ENCODE measurements at places on chromosomes 6 and 20.

- DNase-seq, result no peak
Measured at GRCh38 chr20:21202259-21202658, 76.4 kb downstream of the KIZ start.

DNA sequence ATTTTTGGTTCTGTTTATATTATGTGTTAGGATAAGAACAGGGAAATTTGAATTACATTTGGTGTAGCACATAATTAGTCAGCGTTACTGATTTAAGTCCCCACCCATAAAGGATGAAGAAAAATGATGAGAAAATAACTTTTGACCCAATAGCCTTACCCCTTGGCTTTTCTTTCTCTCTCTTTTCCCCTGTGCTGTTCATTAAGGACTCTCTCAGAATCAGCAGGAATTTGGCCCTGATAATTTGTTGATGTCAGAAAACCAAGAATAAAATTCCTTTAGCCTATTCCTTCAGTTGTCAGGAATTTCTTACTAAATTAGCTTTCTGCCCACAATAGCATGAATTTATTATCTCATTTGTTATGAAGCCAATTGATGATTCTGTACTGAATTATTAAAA lies 18.5 kb downstream of the PLCB1 start:
- DNase-seq, result no peak

GRCh38 chr6:118574051-118574865 lies 26.2 kb downstream of the PLN start:
- no peak for DNase-seq

- DNase-seq, result no peak
Measured at GRCh38 chr6:143967706-143968376, 40.2 kb downstream of the PLAGL1 start.

DNA sequence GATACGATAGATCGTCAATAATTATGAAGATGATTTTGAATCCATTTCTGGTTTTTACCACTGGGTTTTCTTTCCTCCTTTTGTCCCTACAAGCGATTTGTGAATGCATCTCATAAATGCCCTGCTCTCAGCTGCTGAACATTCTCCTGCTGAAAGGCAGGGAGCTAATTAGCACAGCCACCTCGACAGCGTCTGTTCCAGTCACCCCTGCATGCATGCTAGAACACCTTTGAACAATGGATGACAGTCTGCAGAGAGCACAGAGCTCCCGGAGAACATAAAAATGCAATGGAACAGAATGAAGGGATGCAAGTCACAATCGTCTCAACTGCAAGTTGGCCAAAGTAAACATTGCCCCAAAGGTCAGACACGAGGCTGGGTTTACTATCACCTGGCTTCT lies 105.8 kb downstream of the SLC35B3 start:
- DNase-seq, result peak; percentile 60

- no peak for DNase-seq
Measured at GRCh38 chr6:5082487-5083306, 2.4 kb upstream of the PPP1R3G start.

DNA sequence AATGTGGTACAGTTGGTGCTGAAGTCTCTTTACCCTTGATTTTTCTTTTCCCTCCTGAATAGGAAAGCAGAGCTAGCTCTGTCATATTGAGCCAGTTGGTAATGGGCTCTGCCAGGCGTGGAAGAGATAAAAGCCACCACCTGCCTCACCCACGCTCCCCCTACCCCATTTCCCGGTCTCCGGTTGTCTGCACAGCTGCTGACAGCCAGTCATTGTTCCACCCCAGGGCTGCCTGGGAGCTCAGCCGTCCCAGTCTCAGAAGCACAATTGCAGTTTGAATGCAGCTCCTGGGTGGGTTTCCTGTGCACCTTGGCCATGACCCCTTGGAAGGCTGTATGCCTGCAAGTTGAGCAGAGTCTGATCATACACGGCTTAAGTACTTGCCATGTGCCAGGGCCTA lies 675.2 kb upstream of the FLRT3 start:
- peak; percentile 62 for DNase-seq

GRCh38 chr20:17858450-17859001 lies 110.1 kb downstream of the SNX5 start:
- no peak for DNase-seq

- DNase-seq, result no peak
Measured at GRCh38 chr6:83309344-83309743, 116.2 kb downstream of the RWDD2A start.

- no peak for DNase-seq
Measured at GRCh38 chr6:36777801-36778200, 61.4 kb downstream of the CPNE5 start.

- no peak for DNase-seq
Measured at GRCh38 chr6:150800674-150801314, 64.7 kb upstream of the MTHFD1L start.

GRCh38 chr6:6420107-6420506 lies 99.6 kb upstream of the F13A1 start:
- DNase-seq, result no peak

GRCh38 chr6:52995913-52996645 lies 995 bp upstream of the GSTA4 start:
- DNase-seq, result peak; percentile 52

- no peak for DNase-seq
Measured at GRCh38 chr20:51833326-51833725, 31.0 kb upstream of the SALL4 start.

DNA sequence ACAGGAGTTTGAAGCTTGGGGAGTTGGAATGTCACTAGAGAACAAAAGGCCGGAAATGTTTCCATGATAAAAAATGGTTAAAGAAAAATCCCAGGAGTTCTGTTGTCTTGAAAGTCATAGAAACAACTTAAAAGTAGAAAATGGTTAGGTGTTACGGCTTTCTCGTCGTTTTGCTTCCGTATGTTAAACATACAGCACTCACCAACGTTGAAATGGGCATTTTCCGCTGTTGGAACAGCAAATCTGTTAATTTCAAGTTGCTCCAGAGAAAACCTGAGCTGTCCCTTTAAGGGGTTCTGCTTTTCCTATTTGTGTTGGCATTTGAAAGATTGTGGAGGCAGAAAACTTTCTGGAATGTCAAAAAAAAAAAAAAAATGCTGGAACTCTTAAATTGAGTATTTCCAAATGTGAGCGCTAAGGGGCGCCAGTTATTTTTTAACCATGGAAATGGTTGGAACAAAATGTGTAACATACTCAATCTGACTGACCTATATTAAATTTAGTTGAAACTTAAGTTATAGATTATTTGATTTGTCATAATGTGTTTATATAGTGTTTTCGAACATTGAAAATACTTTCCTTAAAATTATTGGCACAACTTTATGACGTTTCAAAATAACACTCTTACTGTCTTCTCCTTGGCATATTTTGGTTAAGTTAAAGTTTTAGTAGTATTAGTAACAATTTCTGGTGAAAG lies 2.2 kb downstream of the QKI start:
- peak; percentile 57 for DNase-seq

DNA sequence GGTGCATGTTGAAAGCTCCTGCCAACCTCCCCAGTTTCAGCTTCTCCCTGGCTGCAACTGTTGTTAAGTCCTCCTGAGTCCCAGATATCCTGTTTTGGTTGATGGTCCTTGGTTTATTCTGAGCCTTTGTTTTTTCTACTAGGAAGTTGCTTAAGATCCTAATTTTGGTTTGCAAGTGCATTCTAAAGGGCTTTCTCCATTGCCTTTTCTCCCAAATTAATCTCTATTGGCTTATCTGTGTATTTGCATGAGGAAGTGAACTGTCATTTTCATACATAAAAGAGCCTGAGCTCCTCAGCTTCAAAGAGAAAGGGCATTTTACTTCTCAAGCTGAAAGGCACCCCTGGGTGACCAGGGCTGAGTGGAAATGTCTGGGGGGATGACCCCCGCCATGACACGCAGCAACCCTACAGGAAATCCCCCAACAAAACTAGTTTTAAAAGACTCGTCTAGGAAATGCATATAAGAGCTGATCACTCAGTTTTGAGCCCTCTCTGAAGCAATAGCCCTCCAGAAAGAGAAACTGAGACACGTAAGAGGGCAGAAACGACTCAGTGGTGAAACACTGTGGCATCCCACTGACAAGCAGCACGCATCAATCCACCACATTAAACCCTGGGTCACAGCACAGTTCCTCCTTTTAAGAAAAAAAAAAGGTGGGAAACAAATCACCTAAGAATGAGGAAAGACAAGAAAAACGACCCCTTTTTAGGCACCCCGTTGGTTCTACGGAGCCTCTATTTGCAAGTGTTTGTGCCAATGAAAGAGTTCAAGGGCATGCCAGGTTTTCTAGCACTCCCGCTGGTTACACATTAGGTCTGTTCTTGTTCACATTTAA lies 140.9 kb downstream of the THBS2 start:
- peak; percentile 28 for DNase-seq

- no peak for DNase-seq
Measured at GRCh38 chr20:15763366-15763765, 809.9 kb downstream of the KIF16B start.

GRCh38 chr20:14712302-14712739 lies 374.9 kb upstream of the FLRT3 start:
- no peak for DNase-seq

DNA sequence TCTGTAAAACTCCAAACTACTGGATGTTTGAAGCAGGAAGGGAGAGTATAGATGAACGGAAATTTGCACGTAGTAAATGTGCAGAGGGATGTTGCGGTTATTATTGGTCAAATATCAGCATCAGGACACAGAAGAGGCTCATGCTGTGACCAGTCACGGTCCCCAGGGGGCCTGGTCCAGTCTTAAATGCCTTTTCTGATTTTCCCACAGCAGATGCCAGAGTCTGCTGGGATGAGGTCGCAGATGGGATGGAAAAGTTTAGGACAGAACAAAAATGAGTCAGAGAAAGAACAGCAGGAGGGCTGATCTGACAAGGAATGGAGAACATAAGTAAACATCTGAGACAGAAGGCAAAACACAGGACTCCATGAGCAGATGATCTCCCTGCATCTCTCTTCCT lies 11.7 kb upstream of the SIRPG start:
- no peak for DNase-seq

GRCh38 chr6:107321793-107322192 lies 137.6 kb downstream of the PDSS2 start:
- DNase-seq, result no peak

DNA sequence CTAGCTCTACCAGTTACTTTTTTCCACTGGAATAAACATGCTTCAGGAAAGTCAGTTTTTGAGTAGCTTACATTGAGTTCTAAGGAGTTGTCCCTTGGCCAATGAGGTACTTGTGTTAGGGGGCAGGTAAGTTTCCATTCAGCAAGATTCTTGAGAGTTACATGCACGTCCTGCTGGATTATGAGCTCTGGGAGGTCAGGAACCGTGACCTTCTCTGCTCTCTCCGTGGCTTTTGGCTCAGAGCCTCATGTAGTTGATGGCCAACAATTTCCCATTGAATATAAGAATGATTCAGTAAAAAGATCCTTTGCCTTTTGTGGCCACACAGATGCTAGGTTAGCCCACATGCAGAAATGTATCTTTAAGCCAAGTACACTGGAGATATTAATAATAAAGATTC lies 181.8 kb upstream of the RALGAPA2 start:
- DNase-seq, result no peak

DNA sequence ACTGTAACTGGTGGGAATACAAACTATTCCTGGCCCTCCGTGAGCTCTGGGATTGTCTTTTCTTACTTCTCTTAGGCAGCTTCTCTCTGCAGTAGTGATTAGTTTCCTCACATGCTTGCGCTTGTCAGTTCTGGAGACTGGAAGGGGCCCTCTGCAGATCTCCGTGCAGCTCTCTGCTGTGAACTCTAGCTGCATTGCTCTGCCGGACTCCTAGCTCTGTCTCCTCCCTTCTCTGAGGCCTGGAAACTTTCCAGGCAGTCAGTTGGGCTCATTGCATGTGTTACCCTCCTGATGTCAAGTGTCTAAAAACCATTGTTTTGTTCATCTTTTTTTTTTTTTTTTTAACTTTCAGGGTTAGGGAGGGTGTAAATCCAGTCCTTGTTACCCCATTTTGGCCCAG lies 102.3 kb downstream of the CTNNBL1 start:
- DNase-seq, result no peak
